ENCODE measurements at places on chromosomes 3 and 15. TPM values are rescaled to one million over a fixed set of nuclear protein-coding genes. Genes with fewer than 3 reads are reported as not detected.

GRCh38 chr3:55327131-55327920 lies 159.8 kb downstream of the WNT5A start:
- no peak overlapping the region for H3K27ac ChIP-seq
- H3K4me3 ChIP-seq, result no peak overlapping the region
- H3K27me3 ChIP-seq, result peaks cover 3% of the 10 kb centered on the region
- DNase-seq, result no peak

- H3K4me1 ChIP-seq, result no peaks in the 10 kb centered on the region
- no peaks in the 10 kb centered on the region for H3K27me3 ChIP-seq
- H3K4me3 ChIP-seq, result no peak overlapping the region
Measured at GRCh38 chr15:47750740-47751262, 33.5 kb downstream of the SEMA6D start.

- H3K4me3 ChIP-seq, result no peak overlapping the region
- H3K27ac ChIP-seq, result no peak overlapping the region
- no peaks in the 10 kb centered on the region for H3K27me3 ChIP-seq
- peaks cover 16% of the 10 kb centered on the region for H3K4me1 ChIP-seq
- peaks cover 18% of the 10 kb centered on the region for H3K36me3 ChIP-seq
Measured at GRCh38 chr3:149881879-149882278, 68.9 kb downstream of the RNF13 start.

GRCh38 chr15:31486906-31487695 lies 160.5 kb downstream of the KLF13 start:
- peaks cover 29% of the 10 kb centered on the region for H3K36me3 ChIP-seq
- no peak overlapping the region for H3K27ac ChIP-seq
- no peak overlapping the region for H3K4me3 ChIP-seq
- H3K27me3 ChIP-seq, result no peaks in the 10 kb centered on the region

- H3K27ac ChIP-seq, result no peak overlapping the region
- H3K36me3 ChIP-seq, result no peaks in the 10 kb centered on the region
- no peak overlapping the region for H3K4me3 ChIP-seq
- peaks cover 13% of the 10 kb centered on the region for H3K27me3 ChIP-seq
- no peaks in the 10 kb centered on the region for H3K4me1 ChIP-seq
- no peak for DNase-seq
Measured at GRCh38 chr3:68943753-68944500, 11.6 kb upstream of the TAFA4 start.

DNA sequence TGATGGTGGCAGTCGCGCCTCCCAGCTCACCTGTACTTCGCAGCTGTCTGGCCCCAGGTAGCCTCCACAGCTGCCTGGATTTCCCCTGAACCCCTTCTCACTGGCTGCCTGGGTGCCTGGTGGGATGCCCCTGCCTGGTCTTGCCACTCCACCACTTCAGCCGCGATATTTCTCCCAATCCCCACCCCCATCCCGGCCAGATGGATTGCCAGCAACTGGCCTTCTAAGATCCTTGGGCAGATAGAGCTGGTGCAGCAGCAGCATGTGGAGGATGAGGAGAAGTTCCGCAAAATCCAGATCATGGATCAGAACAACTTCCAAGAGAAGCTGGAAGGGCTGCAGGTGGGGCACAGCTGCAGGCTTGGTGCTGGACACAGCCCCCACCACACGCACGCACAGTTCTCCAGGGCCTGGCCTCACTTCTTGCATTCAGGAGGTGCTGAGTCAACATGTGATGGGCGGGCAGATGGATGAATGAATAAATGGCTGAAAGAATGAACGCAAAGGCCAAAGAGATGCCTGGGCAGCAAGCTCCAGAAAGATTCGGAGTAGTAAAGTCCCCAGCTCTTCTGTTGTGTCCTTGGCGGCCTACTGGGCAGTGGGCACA lies 35.7 kb downstream of the DNAH1 start:
- H3K27me3 ChIP-seq, result no peaks in the 10 kb centered on the region
- no peak for DNase-seq
- H3K36me3 ChIP-seq, result no peaks in the 10 kb centered on the region
- H3K4me1 ChIP-seq, result no peaks in the 10 kb centered on the region
- no peak overlapping the region for H3K27ac ChIP-seq
- no peak overlapping the region for H3K4me3 ChIP-seq

DNA sequence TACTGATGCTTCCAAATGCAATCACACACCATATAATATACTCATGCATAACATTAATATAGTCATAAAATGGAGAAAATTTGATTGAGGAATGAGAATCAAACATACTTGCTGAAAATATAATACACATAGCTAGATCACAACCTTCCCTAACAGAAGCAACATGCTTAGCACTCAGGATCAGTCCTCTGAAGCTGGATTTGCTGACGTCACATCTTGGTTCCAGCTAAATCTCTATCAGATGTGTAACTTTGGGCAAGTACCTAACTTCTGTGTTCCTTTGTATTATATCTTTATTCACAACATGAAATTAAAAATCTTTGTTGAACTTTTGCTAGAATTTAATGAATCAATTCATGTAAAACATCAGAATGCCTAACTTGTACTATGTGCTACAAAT lies 263.5 kb downstream of the ZNF385D start:
- H3K36me3 ChIP-seq, result no peaks in the 10 kb centered on the region
- no peaks in the 10 kb centered on the region for H3K27me3 ChIP-seq
- no peaks in the 10 kb centered on the region for H3K4me1 ChIP-seq
- no peak overlapping the region for H3K27ac ChIP-seq
- no peak overlapping the region for H3K4me3 ChIP-seq

The CLDN16 gene
- not detected for total RNA-seq

The CX3CR1 gene
- total RNA-seq, result 0.25 TPM
